ENCODE measurements at places on chromosomes 12 and 14. TPM values are rescaled to one million over a fixed set of nuclear protein-coding genes. Genes with fewer than 3 reads are reported as not detected.

TSPAN19 gene
- not detected for total RNA-seq

CLEC6A gene
- not detected for total RNA-seq

DNA sequence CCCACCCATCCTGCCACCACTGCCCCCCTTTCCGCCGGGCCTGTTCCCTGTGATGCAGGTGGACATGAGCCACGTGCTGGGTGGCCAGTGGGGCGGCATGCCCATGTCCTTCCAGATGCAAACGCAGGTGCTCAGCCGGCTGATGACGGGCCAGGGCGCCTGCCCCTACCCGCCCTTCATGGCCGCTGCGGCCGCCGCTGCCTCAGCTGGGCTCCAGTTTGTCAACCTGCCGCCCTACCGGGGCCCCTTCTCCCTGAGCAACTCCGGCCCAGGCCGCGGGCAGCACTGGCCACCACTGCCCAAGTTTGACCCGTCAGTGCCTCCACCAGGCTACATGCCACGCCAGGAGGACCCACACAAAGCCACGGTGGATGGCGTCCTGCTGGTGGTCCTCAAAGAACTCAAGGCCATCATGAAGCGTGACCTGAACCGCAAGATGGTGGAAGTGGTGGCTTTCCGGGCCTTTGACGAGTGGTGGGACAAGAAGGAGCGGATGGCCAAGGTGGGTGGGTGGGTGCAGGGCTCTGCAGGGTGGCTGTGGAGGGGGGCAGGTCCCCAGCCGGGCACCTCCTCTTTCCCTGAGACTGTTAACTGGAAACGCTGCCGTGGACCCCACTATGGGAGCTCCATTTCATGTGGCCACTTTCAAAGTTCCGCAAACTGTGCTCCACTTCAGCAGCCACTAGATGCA lies 10.8 kb downstream of the SETD1B start:
- DNase-seq: no peak

- DNase-seq: peak; percentile 77
Measured at GRCh38 chr12:69900720-69901131, 75.7 kb downstream of the MYRFL start.

DNA sequence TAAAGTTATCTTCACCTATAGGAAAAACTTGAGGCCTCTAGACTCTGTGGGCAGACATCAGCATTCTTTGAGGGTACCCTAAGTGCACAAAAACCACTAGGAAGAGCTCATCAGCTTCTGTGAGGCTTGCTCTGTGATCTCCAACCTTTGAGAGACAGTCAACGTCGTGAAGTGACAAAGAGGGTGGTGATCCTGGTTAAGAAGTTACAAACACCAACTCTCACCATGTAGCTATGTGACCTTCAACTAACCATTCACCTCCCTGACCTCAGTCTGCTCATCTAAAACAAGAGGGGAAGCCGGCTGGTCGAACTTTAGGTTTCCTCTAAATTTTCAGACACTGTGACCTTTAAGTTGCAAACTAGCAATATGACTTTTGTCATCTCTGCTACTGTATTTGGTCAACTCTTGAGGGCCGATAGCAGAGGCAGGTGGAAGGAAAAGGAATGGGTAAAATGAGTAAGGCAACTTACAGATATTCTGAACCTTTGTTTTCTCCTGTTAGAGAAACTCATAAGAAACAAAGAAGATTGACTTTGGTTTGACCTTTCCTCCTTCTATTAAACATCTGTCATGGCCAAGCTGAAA lies 103.2 kb upstream of the PARP11 start:
- DNase-seq: no peak

DNA sequence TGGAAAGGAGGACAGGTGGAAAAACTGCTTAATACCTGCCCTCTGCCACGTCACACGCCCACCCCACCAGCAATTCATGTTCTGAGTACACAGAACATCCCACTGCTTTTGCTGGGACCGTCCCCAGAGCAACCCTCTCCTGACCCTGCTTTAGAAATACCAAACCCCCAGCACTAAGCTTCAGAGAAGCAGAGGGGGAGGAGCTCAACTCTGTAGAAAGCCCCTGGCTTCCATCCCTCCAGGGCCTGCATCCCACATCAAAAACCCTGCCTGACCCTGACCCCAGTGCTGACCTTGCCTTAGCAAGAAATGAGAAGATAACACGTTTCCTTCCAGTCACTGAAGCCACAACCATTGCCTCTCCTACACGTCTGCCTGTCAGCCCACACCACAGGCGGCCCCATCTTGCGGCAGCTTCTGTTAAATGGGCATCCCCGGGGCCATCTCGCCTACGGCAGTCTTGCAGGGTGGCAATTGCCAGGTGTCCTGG lies 19.7 kb downstream of the VDR start:
- no peak for DNase-seq
